ENCODE measurements at places on chromosomes 5 and 9. TPM values are rescaled to one million over a fixed set of nuclear protein-coding genes. Genes with fewer than 3 reads are reported as not detected.

DNA sequence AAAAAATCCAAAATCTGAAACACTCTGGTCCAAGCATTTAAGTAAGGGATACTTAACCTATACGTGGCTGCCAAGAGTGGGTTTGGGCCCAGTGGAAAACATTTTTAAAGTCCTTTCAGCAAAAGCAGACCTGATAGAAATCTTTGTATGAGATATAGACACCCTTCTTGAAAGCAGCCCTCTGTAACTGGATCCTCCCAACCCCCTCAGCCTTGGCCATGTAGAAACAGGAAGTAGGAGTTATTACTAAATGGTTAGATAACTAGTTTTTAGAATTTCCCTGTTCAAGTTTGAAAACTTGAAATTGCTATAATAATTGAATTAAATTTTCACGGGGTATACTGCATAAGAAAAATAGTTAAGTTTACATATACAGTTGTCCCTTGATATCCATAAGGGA lies 111.3 kb upstream of the PCA3 start:
- no peak for DNase-seq

DNA sequence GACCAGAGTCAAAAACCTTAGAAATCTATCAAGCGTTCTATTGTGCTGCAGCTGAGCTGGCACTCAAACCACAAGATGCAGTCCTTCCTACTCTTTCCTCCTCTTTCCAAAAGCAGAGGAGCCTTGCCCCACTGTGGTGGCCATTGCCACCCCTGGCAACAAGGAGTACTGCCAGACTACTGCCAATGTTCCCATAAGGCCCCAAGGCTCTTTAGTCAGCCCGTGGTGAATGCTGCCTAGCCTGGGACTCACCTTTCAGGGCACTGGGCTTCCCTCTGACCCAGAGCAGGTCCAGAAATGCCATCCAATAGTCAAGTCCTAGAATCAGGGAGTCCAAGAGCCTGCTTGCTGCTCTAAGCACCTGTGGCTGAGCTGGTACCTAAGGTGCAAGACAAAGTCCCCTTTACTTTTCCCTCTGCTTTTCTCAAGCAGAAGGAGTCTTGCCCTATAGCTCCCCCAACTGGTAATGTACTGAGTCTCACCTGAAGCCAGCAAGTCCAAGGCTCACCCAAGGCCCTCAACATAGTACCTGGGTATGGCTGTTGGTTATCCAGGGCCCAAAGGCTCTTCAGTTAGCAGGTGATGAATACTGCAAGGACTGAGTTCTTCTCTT lies 219.4 kb downstream of the ATPSCKMT start:
- peak; percentile 48 for DNase-seq

DNA sequence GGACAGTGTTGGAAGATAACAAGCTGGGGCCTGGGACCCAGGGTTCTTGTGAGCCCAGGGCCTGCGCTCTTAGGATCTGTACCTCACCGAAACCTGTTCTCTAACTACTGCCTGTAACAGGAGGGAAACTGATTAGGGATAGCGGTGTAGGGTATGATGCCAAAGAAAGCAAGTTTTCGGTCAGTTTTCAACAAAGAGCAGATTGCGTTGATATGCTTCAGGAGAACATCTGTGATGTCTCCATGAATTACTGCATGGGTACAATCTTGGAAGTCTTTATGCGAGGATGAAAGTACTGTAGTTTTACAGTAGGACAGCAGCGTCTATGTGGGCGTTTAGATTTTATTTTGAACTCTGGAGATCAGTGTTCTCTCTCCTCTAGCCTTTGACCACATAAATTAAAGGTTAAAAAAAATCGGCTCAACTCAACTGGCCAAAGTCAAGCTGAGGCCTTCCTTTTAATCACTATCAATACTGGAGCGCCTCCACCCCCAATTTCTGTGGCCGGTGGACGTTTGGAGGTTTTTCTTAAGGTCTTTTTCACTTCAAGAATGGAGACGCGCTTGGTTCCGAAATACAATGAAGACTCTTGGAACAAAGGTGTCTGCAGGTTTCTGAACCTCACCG lies 3.0 kb downstream of the NFIL3 start:
- no peak for DNase-seq

DNA sequence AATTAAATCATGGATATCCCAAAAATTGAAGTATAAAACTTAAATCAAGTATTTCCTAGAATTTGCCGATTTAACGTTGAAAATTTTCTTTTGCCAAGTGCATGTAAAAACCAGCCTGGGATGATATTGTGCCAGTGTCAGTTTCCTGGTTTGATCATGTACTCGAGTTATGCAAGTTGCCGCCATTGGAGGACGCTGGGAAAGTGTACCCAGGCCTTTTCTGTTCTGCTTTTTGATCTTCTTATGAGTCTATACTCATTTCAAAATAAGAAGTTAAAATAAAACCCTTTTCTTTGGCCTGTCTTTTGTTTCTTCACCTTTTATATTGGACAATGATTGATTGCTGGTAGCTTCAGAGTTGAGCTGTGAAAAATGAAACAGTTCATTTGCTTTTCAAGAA lies 93.1 kb upstream of the NFIL3 start:
- no peak for DNase-seq

GRCh38 chr5:120529386-120529785 lies 65.3 kb downstream of the PRR16 start:
- DNase-seq, result no peak

DNA sequence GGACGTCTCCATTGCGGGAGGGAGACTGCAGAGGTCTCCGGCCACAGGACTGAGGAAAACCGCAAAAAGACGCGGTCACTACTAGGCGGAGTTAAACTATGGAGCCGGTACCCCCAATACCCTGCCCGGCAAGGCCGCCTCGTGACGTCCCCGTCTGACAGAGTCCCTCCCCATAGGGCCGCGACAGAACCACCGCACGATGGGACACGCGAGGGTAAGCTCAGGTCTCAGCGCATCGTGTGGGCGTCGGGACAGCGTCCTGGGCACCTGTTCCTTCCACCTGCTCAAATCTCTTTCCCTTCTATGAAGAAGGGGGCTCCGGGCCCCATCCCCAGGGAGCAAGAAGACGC lies 35.2 kb upstream of the GLDC start:
- DNase-seq, result peak; percentile 31

DNA sequence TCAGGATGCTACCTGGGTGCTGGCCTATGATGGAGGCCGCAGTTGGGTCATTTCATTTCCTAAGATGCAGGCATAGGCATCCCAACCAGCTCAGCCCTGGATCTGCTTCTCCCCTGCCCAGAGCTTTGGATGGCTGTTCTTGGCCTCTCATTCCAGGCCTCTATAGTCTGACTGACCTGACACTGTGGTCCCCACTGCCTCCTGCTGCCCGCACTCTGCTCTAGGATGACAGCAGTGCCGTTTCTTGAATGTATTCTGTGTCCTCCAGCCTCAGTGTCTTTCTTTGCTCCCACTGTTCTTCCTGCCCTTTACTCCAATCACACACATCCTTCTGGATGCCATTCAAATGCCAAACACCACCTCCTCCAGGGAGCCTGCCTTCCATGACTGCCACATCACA lies 235.7 kb downstream of the HSPA4 start:
- DNase-seq, result peak; percentile 13

GRCh38 chr9:78005231-78006002 lies 26.2 kb downstream of the GNAQ start:
- DNase-seq, result no peak

GRCh38 chr5:71645030-71645429 lies 57.9 kb downstream of the MCCC2 start:
- no peak for DNase-seq

- no peak for DNase-seq
These were observed 240.2 kb upstream of the SEMA6A start for GRCh38 chr5:116814626-116815385.

- DNase-seq, result no peak
These were observed 21.3 kb upstream of the DENND4C start for GRCh38 chr9:19209188-19209587.

GRCh38 chr9:16898464-16898863 lies 28.0 kb upstream of the BNC2 start:
- no peak for DNase-seq

DNA sequence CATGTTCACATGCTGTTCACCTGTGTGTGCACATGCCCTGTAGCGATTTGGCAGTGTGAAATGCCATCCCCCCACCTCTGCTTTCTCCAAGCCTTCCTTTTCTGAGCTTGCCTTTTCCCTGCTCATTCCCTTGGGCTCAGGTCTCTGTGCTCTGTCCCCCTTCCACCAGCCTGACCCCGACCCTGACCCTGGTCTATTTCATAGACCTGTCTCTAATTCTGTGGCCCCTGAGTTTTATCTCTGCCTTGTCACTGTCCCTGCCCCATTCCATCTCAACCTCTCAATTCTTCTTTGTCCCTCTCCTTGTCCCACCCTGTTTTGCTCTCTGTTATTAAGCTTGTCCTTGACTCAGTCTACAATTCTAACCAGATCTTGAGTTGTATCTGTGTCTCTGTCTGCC lies 735 bp downstream of the ARAP3 start:
- DNase-seq, result no peak

- DNase-seq, result no peak
These were observed 14.1 kb upstream of the SLC9A3 start for GRCh38 chr5:538271-538771.

GRCh38 chr5:73997960-73998359 lies 372.0 kb downstream of the ARHGEF28 start:
- DNase-seq, result peak; percentile 45

DNA sequence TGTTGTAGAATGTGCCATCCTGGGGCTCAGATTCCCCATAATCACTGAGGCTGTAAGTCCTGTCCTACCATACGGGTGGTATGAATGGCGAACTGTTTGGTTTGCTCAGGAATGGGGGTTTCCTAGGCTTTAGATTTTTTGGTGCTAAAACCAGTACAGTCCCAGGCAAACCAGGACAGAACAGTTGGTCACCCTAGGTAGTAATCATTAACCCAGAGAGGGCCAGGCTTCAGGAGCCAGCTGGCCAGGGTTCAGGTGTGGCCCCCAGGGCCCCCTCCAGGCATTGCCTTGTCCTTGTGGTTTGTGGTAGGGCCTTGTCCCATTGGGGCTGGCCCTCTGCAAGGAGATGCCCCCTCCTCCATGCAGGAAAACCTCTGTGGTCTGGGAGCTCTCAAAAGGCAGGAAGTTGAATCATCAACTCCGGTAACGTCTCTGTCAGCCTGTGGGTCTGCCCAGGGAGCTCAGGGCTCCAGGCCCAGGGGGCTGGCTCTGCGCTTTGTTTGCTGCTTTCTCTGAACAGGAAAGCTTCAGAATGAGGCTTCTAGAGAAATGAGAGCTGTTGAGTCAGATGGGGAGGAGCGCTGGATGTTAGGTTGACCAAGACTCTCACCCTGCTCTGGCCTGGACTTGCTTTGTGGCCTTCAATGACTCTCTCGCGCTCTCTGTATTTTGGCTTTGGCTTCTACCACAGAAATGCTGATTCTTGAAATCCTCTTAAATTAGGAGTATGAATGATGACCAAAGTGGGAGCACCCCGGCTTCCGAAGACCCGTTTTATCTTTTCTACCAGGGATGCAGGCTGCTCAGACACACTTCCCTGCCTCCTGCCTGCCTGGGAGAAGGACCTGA lies 22.2 kb upstream of the JADE2 start:
- DNase-seq, result peak; percentile 99

- peak; percentile 43 for DNase-seq
These were observed 119.5 kb upstream of the LMX1B start for GRCh38 chr9:126494264-126494663.

- no peak for DNase-seq
These were observed 380.8 kb downstream of the EBF1 start for GRCh38 chr5:158718738-158719505.

GRCh38 chr9:111282845-111283244 lies 47.2 kb downstream of the OR2K2 start:
- DNase-seq, result no peak

DNA sequence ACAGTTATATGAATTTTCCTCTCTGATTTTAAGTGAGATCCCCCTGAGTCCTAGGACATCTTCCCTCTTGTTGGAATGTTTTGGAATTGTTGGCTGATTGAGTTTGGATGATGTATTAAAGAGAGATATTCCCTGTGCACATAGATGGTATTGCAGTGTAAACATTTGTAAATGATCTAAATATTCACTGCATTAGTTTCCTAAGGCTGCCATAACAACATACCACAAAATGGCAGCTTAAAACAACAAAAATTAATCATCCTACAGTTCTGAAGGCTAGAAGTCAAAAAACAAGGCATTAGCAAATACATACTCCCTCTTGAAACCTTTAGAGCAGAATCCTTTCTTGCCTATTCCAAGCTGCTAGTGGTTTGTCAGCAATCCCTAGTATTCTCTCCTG lies 38.0 kb upstream of the MROH2B start:
- DNase-seq, result no peak

PCDH12 gene
- 0.35 TPM for total RNA-seq

IFNA13 gene
- total RNA-seq, result not detected

RANBP3L gene
- under 0.01 TPM for total RNA-seq

GARIN3 gene
- total RNA-seq, result not detected

CDH9 gene
- not detected for total RNA-seq

SLC4A9 gene
- total RNA-seq, result not detected

PCDHGA4 gene
- 2.1 TPM for total RNA-seq

DIRAS2 gene
- total RNA-seq, result 3.6 TPM

PCDHGA12 gene
- 1.7 TPM for total RNA-seq

AJM1 gene
- total RNA-seq, result 1.8 TPM

EGFL7 gene
- 19.4 TPM for total RNA-seq

FANCC gene
- 2.8 TPM for total RNA-seq

ACTL7A gene
- not detected for total RNA-seq

PRR7 gene
- total RNA-seq, result 9.4 TPM

SLC6A19 gene
- not detected for total RNA-seq

Data from renal cortical epithelial cell (primary cell).